Ascending aorta (tissue), 2 donors: ENCODE measurements at places on chromosomes 5 and 9. TPM values are rescaled to one million over a fixed set of nuclear protein-coding genes. Genes with fewer than 3 reads are reported as not detected.

- no peaks in the 10 kb centered on the region for H3K4me1 ChIP-seq
- H3K36me3 ChIP-seq: no peaks in the 10 kb centered on the region
- no peak overlapping the region for H3K27ac ChIP-seq
- no peak for DNase-seq
Measured at GRCh38 chr5:68565427-68565826, 349.9 kb downstream of the PIK3R1 start.

DNA sequence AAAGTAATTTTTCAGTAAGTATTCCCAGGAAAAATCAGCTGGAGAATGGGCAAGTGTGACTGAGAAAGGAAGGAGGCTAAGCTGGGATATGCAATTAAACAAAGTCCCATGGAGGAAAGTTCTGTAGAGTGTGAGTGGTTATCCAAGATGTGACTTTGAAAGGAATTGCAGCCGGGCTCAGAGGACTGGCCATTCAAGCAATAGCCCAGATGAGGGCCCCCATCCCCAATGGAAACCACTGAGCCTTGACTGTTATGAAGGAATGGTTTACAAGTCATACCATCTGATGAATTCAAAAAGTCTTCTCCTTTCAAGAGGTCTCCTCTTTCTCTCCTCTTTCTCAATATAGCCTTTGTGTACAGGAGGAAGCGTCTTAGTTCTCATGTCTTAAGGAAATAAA is 6.5 kb downstream of the LVRN start:
- H3K4me1 ChIP-seq: no peaks in the 10 kb centered on the region
- no peaks in the 10 kb centered on the region for H3K36me3 ChIP-seq
- no peak for DNase-seq

DNA sequence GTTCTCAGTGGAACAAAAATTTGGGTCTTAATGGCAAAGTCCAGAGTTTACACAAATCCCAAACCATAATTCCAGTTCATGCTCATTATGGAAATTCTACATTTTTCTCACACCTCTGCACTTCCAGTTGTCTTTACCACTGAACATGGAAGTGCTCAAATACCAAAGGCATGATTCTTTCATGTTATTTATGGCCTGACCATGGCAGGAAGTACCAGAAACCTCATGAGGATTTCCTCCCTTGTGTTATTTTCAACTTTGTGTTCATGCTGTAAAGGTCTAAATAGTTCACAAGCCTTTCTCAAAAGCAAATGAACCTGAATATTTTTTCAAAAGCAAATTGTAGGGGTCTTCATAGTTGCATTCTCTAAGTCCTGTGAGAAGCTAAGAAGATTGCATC is 82.0 kb upstream of the ITGA1 start:
- no peak for DNase-seq
- H3K4me3 ChIP-seq: no peak overlapping the region
- no peaks in the 10 kb centered on the region for H3K4me1 ChIP-seq
- no peaks in the 10 kb centered on the region for H3K27me3 ChIP-seq

Gene VCAN
- 333 TPM for total RNA-seq

Gene FOXD4L6
- total RNA-seq: not detected
